ENCODE measurements at places on chromosomes 16 and 17. TPM values are rescaled to one million over a fixed set of nuclear protein-coding genes. Genes with fewer than 3 reads are reported as not detected.
A peak's percentile ranks its signal among the peaks of the same experiment; 100 is the strongest.

- DNase-seq, result no peak
These were observed 23.8 kb upstream of the EIF1 start for GRCh38 chr17:41664587-41665565.

The NT5M gene
- total RNA-seq, result 3.5 TPM

The RPS6KB1 gene
- 29.0 TPM for total RNA-seq

DNA sequence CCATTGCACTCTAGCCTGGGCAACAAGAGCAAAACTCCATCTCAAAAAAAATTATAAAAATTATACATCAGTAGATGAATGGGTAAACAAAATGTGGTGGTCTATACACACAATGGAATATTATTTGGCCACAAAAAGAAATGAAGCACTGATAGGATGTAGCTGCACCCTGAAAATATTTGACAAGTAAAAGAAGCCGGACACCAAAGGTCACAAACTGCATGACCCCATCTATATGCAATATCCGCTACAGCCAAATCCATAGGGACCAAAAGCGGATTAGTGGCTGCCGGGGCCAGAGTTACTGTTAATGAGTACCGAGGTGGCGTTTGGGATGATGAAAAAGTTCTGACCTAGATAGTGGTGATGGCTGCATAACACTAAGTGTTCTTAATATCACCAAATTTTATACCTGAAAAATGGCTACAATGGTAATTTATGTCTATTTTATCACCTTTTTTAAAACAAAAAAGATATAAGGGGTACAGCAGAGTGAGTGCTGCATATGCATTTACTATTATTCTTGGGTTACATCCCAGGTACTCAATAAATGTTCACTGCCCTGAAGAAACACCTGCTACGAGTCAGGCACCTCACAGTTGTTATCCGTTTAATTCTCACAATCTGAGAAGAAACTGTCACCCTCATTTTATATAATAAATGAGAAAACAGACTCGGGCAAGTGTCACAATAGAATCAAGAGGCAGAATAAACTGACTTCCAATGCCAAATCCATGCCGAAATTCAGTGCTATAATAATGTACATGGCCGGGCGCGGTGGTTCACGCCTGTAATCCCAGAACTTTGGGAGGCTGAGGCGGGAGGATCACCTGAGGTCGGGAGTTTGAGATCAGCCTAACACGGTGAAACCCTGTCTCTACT, 807 bp upstream of the HBQ1 start:
- no peak for DNase-seq

DNA sequence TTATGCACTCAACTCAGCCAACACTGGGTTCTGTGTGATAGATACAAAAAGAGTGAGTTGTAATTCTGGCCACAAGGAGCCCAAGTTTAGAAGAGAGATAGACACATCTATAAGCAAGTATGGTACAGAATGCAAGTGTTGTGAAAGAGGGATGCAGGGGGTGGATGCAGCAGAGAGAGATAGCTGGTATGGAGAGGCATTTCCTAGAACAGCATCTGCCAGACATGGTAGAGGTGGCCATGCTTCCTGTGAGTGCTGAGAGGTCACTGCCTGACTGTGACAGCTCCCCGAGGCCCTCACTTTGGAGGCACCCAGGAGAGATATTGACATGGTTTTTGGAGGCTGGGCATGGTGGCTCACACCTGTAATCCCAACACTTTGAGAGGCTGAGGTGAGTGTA, 2.0 kb upstream of the KRTAP16-1 start:
- DNase-seq, result no peak

The GPR179 gene
- 0.56 TPM for total RNA-seq

- DNase-seq, result no peak
These were observed 1.1 kb downstream of the CD300H start for GRCh38 chr17:74566132-74566753.

- DNase-seq, result no peak
These were observed 309.7 kb downstream of the MAP2K6 start for GRCh38 chr17:69724238-69724637.

GRCh38 chr17:67515490-67516083, 138.5 kb downstream of the PITPNC1 start:
- DNase-seq, result no peak

- DNase-seq, result no peak
These were observed 15.3 kb downstream of the MNT start for GRCh38 chr17:2385240-2386210.

The CALCOCO2 gene
- 76.5 TPM for total RNA-seq

The WFIKKN1 gene
- 0.47 TPM for total RNA-seq

The HS3ST6 gene
- not detected for total RNA-seq

DNA sequence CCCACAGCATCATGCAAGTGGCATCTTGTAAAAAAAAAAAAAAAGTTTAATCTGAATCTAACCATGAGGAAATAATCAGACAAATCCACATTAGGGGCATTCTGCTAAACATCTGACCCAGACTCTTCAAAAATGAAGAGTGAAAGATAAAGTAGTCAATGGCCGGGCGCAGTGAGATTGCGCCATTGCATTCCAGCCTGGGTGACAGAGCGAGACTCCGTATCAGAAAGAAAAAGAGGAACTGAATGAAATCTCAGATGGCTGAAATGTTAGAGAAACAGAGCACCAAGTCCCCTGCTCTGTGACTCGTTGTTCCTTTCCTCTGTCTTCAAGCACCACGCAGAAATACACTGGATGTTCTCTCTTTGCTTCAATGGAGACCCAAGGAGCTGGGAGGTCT, 12.7 kb upstream of the RNF135 start:
- no peak for DNase-seq

DNA sequence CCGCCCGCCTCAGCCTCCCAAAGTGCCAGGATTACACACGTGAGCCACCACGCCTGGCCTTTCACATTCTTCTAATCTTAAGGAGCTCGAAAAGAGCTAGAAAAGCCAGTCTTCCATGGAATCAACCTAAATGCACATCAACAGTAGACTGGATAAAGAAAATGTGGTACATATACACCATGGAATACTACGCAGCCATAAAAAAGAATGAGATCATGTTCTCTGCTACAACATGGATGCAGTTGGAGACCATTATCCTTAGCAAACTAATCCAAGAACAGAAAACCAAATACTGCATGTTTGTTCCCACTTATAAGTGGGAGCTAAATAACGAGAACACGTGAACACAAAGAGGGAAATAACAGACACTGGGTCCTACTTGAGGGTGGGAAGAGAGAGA, 3.1 kb downstream of the CTC1 start:
- no peak for DNase-seq

GRCh38 chr16:88855176-88855575, 1.6 kb downstream of the GALNS start:
- DNase-seq, result no peak

DNA sequence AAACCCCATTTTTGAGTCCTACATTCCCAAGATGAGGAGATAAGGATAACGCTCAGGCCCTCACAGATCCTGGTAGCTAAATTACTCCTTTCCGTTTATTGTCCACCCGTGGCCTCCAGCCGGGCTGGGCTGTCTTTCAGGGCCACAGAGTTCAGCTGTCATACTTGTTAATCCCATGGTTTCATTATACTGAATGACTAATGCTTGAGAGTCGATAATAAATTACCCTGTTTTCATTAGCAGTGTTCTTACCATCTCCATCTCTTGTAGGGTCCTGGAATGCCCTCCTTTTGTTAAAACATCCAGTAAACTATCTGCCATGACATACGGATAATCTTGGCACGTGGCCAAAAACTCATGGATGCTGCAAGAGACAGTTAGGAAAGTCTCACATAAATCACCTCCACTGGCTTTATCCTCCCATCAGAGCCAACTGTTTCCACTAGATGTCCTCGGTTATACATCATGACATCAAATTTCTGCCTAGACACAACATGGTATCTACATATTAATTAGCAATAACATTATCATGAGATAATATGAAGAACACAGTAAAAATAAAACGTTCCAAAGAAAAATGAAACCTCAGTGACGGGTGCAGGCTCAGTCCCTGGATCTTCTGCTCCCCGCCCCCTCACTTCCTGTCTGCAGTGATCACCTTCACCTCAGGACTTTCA, 45.3 kb downstream of the BRD7 start:
- no peak for DNase-seq

DNA sequence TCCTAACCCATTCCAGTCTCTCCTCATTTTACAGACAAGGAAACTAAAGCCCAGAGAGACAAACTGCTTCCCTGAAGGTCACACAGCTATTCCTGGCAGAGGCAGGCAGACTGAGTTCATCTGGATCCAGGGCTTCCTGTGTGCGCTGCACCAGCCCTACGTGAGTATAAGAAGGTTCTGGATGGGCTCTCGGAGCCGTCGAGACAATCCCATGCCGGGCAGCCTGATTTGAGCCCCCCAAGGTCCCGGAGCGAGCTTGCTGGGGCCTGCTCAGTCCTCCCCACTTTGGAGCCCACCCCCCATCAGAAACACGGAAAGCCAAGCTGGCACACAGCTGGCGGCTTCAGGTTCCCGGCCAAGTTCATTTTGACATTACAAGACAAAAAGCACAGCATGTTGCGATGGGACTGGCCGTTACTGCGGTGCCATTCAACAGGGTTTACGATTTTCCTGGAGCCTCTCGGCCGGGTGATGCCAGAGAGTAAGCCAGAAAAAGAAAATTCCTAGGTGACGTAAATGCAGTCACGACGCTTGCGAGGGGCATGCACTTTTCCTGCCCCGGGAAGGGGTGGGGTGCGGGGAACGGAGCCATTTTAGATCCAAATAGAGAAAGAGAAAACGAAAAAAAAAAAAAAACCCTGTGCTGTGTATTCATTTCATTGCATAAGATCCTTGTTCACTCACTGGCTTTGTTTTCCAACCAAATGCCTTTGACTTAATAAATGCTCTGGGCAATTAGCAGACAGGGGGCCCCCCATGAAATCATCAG, 167.1 kb upstream of the FOXF1 start:
- DNase-seq, result peak; percentile 47

- DNase-seq, result no peak
These were observed 799.0 kb downstream of the KCNJ2 start for GRCh38 chr17:70968302-70968701.

DNA sequence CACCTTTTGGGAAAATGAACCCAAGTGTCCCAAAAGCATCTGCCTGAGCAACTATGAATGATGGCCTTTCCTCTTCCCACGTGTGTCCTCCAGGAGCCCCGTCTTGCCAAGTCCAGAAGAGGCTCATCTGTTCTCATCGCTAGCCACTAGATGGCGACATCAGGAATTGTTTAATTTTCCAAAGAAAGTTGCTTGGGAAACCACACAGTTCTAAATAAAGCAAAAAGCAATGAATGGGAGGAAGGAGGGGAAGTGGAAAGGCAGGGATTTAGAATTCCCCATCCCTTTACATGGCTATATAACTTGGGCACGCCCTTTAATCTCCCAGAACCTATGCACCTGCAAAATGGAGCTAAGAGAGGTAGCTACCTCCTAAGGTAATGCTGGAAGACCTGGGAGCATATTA, 9.0 kb upstream of the CDH5 start:
- no peak for DNase-seq

- DNase-seq, result no peak
These were observed 567 bp downstream of the SOX9 start for GRCh38 chr17:72121164-72122009.

GRCh38 chr17:43966276-43966675, 12.5 kb upstream of the PYY start:
- no peak for DNase-seq

The HOXB4 gene
- total RNA-seq, result not detected
